Left cardiac atrium (tissue), 4 donors: ENCODE measurements at places on chromosomes 12 and 14. TPM values are rescaled to one million over a fixed set of nuclear protein-coding genes. Genes with fewer than 3 reads are reported as not detected.

GALNT6 gene
- 3.6 TPM for total RNA-seq

RTL1 gene
- total RNA-seq = not detected

ANAPC7 gene
- total RNA-seq = 32.7 TPM

ART4 gene
- total RNA-seq = 5.4 TPM

MORN3 gene
- 0.09 TPM for total RNA-seq

ZNF385A gene
- total RNA-seq = 24.2 TPM

DNA sequence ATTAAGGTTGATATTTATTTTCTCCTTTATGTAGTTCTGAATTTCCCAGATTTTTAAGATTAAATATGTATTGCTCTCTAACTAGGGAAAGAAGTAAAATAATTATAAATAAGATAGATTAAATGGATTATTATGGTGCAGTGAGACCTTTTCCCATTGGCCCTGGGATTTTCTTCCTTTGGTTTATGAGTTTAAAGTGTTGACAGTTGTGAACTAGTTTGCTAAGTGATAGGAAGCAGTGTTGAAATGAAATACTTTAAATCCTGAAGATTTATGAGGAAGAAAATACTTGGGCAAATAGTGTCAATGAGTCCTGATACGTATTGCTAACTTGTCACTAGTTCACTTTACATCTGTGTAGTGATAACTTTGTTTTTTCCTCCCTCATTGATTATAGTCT lies 188.9 kb downstream of the RAD51B start:
- DNase-seq = no peak

GRCh38 chr14:61147381-61147821 lies 133.7 kb downstream of the TMEM30B start:
- no peak for DNase-seq

DNA sequence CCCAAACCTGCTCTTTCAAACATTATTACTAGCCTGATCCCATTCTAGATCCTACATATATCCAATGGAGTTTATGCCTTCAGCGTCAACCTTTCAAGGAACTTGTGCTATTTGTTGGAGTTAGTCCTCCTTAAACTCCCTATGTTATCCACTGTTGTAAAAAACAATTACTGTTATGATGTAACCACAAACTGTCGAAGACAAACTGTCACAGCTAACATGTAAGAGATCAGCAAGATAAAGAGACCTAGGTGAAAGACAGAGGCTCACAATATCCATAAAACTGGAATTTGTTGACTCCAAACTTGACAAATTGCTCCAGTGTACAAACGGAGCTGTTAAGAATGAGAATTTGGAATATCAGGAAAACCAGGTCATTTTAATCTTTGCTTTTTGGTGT lies 70.7 kb downstream of the CDK17 start:
- no peak for DNase-seq

DNA sequence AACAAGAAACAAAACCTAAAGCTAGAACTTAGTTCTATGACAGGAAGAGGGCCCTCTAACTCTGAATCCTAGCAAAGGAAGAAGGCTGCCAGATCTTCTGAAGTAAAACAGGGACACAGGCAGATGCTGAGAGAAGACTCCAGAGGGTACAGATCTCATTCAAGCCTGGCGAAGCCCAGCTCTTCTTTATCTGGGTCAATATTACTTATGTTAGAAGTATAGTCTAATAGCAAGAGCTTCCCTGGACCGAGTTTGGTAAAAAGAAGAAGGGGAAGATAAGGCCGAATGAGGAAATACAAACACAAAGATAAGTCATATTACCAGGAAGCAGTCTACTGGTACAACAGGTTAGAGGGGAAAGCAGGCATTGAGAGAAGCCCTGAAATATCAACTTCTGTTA lies 79.9 kb upstream of the CCDC91 start:
- DNase-seq = no peak

GRCh38 chr14:29821242-29821641 lies 106.4 kb downstream of the PRKD1 start:
- no peak for DNase-seq

GRCh38 chr14:76677534-76678145 lies 83.6 kb upstream of the VASH1 start:
- DNase-seq = no peak

DNA sequence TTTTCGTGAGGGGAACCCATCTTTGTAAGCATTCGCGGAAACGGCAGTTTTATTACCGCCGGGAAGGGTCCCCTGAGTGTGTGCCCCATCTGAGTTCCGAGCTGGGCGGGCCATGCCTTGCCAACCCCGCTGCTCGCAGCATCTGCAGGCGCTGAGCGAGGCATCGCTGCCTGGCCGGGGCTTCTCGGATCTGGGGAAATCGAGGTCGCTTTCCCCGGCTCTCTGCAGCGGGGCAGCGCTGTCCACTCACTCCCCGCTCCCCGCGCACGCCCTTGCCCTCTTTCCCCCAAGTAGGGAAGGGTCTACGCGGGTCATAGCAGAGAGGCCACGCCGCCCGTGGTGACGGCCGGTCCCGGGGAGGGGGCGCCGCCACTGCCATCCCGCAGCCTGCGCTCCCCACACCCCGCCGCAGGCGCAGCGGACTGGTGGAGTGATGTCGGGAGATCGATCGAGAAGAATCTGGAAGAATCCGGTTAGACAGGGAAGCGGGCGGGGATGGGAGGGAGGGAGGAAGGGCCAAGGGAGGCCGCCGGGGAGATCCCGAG lies 507 bp upstream of the FKBP4 start:
- peak; percentile 38 for DNase-seq

DNA sequence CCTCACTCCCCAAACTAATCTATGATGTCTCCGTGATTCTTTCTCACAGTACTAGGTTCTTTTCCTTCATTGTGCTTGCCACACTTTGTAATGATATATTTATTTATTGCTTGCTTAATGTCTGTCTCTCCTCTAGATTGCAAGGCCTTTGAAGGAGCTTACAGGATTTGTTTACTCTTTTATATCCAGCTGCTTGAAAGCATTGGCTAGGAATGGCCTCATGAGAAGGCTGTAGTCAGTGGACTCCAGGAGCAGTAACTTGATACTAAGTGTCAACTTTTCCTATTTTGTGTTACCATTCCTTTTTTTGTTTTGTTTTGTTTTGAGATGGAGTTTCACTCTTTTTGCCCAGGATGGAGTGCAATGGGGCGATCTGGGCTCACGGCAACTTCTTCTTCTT lies 7.3 kb upstream of the FAM234B start:
- DNase-seq = no peak
